ENCODE measurements at places on chromosomes 16 and 17.

DNA sequence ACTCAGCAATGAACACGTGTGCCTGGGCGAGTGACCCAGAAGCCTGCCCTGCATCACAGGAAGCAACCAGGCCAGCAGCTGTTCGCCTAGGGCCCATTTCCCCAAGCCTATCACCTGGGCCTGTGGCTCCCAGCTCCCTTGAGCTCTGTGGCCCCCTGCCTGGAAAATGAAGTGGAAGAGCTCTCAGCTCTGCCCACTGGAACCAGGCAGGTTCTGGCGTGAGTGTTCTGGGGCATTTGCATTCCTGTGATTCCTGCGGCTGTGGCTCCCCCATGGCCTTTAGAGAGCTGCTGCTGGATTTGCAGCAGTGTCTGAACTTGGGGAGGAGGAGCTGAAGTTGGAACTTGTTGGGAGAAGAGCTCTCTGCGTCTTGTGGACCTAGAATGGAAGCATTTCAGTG is 22.8 kb downstream of the PGS1 start:
- DNase-seq = no peak

- no peak for DNase-seq
Measured at GRCh38 chr17:67555855-67556254, 161.9 kb upstream of the NOL11 start.

- DNase-seq = peak; percentile 31
Measured at GRCh38 chr17:72120642-72121163, at the start of gene SOX9. Gene SOX9, plus strand, starts transcription at chr17:72121020. Its CDS starts 372 bp downstream, at chr17:72121392.

DNA sequence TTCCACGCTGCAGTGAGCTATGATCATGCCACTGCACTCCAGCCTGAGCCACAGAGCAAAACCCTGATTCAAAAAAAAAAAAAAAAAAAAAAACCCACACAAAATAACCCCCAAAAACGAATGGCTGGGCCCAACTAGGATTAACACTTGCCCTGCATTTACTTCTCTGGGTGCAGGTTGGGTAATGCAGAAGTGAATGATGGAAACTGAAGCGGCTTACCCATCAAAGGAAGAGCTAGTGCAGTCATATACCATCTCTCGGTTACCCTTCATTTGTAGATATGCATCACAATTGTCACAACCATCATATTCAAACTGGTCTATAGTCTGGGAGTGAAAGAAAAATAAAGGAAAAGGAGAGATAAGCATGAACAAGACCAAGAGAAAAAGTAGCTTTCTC is 819 bp downstream of the SUPT4H1 start:
- DNase-seq = no peak

GRCh38 chr17:12388226-12388625 is 277.5 kb upstream of the MYOCD start:
- DNase-seq = no peak

DNA sequence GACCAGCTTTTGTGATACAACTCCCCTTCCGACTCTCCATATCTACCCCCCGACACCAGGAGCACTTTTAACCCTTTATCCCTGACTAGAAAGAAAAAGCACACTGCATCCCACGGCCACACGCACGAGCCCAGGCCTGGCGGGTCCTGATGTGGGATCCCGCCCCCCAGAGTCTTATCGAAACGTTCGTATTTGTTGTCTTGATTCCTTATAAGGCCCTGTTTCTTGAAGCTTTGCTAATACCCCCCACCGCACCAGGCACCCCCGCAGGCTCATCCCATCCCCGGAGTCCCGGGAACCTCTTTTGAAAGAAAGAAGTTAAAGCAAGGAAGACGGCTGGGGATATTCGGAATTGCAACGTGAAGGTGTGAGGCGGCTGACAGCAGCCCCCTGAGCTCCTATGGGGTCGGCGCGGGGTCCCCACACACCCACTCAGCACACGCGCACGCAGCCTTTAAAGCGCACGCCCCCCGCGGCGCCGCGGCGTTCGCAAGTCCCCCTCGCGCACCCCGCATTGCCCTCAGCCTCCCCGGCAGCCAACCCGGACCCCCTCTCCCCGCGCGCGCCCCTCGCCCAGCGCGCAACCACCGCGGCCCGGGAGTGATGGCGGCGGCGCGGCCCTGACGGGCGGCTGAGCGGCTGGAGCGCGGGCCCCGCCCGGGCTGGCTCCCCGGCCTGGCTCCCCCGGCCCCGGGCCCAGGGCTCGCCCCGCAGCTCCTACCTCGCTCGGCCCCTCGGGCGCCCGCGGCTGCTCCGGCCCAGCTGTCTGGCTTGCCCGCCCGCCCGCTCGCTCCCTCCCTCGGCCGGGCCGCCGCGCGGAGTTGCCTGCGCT is 448 bp downstream of the STAT5B start:
- peak; percentile 22 for DNase-seq

GRCh38 chr17:30905742-30906100 is 317 bp downstream of the TEFM start:
- no peak for DNase-seq

- no peak for DNase-seq
Measured at GRCh38 chr16:56520251-56520577, 390 bp upstream of the BBS2 start.

DNA sequence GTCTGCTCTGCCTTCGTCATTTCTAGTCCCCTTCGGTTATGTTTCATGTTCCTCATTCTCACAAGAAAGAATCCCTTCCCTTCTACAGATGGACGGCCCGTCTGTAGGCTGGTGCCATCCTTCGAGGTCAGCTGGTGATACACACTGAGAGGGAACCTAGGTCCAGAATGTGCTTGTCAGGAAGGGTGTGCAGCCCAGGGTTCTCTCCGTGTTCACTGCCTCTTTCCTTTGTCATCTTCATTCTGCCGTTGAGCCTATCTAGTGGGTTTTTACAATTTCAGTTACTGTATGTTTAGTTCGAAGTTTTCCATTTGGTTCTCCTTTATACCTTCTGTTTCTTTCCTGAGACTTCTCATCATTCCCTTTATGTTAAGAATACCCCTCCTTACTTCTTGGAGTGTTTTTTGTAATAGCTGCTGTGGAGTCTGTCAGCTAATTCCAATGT is 18.9 kb downstream of the KIAA0513 start:
- no peak for DNase-seq

GRCh38 chr17:38731526-38732294 is 1.6 kb downstream of the CISD3 start:
- DNase-seq = no peak

DNA sequence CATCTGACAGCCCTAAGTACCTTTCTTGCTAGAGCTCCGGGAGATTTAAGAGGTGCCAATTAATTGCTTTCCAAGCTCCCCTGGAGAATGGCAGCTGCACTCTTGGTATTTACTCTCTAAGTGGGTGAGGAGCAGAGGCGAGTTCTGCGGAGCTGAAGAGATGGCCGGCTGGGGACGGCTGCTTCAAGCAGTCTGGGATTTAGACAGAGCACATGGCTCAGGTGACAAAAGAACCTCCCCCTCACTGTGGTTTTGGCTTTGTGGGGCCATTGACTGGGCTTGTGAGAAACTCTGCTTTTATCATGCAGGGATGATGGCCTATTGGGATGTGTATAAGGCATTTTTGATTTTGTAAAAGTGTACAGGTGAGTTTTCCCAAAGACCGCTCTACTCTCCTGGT is 239.3 kb upstream of the EEF2KMT start:
- no peak for DNase-seq

DNA sequence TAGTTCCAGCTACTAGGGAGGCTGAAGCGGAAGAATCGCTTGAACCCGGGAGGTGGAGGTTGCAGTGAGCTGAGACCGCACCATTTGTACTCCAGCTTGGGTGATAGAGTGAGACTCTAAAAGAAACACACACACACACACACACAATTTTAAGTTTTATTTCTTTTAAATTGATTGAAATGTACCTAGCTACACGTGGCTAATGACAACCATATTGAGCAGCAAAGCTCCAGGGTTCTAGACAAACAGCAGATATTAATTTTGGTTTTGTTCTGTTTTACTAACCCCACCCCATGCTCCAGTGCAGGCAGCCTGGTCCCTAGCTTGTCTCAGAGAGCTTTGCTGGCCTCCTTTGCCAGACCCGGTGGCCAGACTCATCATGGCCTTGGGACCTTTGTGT is 16.0 kb upstream of the RAI1 start:
- no peak for DNase-seq

DNA sequence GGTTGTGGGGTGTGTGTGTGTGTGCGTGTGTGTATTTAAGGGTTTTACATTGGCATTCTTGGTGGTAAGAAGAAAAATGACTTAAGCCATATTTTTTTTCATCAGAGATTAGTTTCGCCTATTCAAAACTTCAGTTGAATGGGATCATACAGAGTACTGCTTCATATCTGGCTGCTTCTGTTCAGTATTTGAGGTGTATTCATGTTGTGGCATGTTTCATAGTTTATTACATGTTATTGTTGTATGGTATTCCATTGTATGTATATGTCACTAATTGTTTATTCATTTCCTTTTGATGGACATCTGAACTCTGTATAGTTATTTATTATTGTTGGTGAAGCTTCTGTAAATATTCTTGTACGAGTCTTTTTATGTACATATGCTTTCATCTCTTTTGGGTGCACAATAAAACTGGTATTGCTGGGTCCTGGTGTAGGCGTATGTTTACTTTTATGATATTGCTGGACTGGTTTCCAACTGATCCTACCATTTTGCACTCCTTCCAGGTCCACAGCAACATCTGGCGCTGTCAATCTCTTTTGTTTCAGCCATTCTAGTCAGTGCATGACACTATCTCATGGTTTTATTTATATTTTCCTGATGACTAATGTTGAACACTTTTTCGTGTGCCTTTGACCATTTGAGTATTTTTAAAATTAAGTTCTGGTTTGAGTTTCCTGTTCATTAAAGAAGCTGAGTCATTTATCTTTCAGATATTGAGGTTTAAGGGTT is 77.4 kb upstream of the MAF start:
- DNase-seq = no peak

DNA sequence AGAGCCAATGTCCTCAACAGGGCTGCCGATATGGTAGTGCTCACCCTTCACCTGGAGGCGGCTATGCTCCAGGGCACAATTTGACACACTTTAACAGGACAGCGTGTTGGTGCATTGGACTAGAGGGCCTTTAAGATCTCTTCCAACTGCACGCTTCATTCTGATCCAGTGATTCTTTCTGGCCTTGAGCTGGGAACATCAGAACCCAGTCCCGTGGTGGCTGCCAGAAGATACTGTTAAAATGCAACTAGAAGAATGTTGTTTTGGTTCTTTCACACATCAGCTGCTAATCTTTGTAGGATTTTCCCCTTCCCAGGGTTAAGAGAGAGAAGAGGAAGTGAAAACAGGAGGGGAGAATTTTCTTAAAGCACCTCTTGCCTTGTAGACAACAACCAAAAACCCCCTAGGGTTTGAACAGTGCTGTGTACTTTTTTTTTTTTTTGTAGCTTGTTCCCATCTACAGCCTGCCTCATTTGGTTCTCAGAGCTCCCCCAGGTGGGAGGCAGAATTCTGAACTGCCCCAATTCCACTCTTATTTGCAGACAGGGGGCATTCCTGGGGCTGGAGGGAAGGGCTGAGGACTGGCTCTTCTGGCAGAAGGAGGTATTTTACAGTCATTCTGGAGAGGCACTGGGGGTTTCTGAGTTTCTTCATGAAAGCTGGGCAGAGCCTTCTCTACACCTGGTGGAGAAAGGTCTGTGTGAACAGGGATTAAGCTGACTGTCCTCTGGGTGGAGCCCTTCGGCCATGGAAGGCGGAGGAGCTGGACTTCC is 32.4 kb downstream of the SMARCE1 start:
- no peak for DNase-seq

GRCh38 chr17:17742688-17743390 is 61.6 kb downstream of the RAI1 start:
- no peak for DNase-seq
